CD4-positive, alpha-beta T cell treated with Interleukin-17A for 4 hours (primary cell): ENCODE measurements at places on chromosomes 7 and 10.

GRCh38 chr10:132685101-132685891 is 100.7 kb downstream of the NKX6-2 start:
- DNase-seq, result peak; percentile 10

DNA sequence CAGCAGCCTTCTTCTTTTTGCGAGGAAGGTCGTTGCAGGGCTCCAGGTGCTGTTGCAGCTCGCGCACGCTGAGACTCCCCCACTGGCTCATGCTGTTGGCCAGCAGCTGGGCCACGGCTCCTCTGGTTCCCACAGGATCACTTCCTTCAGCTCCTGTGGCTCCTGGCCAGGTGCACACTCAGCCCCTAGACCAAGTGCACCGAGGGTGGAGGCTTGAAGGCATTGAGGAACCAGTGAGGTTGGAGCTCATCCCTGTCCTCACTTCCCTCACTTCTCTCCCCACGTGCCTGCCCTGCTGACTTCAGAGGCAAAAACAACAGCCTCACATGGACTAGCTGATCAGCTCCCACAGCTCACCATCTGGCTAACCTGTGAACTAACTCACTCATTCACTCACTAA is 46.2 kb upstream of the ADRB1 start:
- no peak for DNase-seq

DNA sequence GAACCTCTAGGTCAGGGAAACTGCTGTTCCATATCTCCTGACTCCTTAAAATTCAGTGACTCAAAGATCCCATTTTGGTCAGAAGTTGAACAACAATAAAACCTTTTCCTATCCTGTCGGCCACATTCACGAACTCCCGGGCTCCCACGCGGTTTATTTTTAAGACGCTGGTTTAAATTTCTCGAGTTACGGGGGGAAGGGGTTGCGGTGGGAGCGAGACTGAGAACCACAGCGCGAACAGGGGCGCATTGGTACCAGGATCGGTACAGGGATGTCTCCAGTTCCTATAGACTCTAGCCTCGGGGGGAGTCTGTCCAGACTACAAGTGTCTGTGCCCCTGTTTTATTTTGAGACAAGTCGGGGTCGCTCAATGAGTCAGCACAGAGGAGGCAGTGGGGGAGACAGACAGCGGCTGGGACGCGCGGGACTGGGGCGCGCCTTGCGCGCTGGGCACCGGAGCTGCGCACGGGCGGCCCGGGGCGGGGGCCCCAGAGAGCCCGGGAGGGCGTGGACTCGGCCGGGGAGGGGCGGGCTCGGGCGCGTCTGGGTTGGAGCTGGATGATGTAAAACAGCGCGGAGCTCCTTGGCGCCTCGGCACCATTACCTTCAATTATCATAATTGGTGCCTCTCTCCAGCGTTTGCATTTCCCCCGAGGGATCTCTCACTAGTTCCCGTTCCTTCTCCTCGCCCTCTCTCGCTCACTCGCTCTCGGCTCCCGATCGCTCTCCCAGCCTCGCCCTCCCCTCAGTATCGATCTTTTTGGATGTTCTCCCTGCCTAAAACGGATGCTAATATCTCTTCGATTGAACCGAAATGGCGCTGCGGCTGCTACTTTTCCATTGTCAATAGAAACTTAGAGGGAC is 8.7 kb upstream of the BAMBI start:
- DNase-seq, result peak; percentile 27

- DNase-seq, result no peak
These were observed 59.7 kb downstream of the LMBR1 start for GRCh38 chr7:156833312-156833711.

- no peak for DNase-seq
These were observed 257.3 kb downstream of the SDK1 start for GRCh38 chr7:3558400-3558799.

DNA sequence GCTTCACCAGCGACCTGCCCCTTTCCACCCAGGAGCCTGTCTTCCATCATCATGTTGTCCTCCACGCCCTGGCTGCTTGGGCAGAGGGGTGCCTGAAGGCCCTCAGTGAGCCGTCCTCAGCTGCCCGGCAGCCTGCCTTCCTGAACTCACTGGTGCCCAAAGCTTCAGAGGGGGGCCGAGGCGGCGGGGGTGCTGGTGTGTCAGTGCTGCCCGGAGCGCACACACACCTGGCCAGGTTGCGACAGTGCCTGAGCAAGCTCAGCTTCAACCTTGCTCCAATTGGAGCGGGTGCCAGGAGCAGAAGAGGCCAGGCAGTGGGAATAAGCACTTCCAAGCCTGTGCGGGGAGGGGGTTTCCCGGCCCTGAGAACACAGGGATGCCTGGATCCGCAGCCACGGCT is 566.3 kb downstream of the INHBA start:
- DNase-seq, result no peak

- DNase-seq, result no peak
These were observed 26.3 kb upstream of the SMURF1 start for GRCh38 chr7:99170065-99170729.

DNA sequence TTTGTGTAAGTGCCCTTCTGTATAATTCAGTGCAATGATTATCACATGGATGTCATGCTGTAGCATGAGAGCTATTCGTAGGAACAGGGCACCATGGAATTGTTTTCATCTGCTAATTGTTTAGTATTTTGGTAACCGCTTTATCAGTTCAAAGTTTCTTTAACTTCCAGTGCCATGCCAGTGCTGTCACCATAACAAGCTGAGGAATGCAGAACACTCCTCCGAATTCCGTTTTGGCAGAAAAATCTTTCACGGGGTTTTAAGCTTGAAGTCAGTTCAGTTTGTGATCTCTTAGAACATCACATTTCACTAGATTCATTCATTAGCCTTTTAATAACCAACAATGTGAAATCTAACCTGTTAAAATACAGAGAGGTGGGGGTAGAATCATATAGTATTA is 117.2 kb upstream of the SEMA3C start:
- no peak for DNase-seq

- DNase-seq, result peak; percentile 18
These were observed 196.0 kb downstream of the RNLS start for GRCh38 chr10:88386821-88387773.

DNA sequence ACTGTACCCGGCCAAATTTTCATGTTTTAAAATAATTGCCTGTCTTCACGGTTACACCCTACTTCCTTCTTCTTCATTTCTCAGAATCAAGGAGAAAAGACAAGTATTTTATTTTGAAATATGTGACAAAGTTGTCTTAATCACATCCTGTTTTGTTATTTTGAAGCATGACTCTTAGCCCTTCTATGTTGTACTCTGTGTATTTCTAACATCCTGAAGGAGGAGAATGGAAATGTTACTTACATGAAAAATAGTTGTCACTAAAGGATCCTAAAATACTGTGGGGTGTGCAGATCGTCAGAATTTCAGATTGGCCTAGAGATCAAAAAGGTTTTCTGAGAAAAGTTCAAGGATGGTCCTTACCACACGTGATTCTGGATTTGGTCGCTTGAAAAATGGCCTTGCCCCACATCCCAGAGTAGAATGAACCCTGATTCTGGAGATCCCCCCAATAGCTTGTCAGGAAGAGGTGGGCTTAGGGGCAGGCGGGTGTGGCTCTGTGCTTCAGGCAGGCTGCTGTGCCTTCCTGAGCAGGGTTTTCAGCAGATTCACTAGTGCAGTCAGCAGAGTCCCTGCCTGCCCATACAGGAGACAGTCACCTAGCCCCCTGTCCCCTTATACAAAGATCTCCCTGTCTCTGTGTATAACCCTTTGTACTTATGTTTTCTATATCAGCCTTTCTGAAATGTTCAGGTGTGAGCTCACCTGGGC is 8.6 kb downstream of the UPP1 start:
- DNase-seq, result peak; percentile 47

- no peak for DNase-seq
These were observed 242.1 kb upstream of the TCERG1L start for GRCh38 chr10:131553581-131553980.

GRCh38 chr10:105585753-105586152 is 944.7 kb downstream of the SORCS3 start:
- no peak for DNase-seq

GRCh38 chr7:79713276-79713675 is 259.8 kb upstream of the MAGI2 start:
- no peak for DNase-seq

DNA sequence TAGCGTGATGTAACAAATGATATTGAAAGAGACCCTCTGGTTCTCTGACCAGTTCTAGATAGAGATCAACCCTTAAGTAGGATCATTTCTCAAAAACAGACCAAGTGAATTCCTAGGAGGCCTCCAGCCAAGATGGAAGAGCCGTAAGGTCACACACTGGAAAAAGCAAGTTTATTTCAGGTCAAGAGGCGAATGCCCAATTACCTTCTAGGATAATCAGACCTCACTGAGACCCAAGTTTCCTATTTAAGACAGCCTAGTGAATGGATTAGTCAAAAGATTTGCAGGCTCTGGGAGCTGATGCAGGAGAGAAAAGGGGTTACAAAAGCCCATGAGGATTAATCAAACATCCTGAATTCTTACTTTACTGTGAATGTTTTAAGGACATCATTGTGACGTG is 486.1 kb upstream of the NRP1 start:
- no peak for DNase-seq

DNA sequence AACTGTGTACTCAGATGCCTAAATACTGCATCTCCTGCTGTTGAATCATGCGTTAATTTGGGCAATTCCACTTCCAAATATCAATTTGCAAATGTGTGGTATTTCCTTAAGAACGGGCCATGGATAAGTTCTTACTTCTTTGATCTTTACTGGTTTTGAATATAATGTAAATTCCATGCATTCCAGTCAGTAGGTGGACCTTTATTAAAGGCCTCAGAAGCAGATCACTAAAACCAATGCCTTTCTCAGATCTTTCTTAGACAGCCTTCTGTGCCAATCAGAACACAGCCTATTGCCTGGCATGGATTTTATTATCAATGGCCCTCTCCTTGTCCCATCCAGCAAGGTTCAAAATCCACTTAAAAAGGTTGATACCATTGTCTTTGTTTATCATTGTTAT is 21.5 kb upstream of the POM121L12 start:
- DNase-seq, result no peak

DNA sequence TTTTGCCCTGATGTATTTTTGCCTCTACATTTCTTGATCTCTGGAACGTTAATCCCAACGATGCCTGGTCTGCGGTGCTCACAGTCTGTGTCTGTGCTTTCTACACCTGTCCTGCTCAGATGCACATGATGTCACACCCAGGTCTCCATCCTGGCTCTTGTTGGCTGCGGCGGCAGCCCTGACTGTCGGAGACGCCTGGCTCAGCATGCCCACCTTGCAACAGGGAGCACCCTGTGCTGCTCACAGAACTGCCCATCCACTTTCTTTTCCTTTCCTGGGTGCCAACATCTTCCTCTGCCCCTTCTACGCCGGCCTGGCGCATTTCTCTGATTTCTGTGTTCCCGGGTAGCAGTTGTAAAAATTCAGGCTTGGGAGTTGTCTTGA is 106.2 kb downstream of the CUX1 start:
- no peak for DNase-seq

GRCh38 chr7:77466450-77466849 is 50.3 kb upstream of the GSAP start:
- no peak for DNase-seq

GRCh38 chr10:124379609-124380193 is 39.0 kb downstream of the OAT start:
- DNase-seq, result no peak

GRCh38 chr10:78685466-78686103 is 383.2 kb upstream of the ZMIZ1 start:
- DNase-seq, result no peak

DNA sequence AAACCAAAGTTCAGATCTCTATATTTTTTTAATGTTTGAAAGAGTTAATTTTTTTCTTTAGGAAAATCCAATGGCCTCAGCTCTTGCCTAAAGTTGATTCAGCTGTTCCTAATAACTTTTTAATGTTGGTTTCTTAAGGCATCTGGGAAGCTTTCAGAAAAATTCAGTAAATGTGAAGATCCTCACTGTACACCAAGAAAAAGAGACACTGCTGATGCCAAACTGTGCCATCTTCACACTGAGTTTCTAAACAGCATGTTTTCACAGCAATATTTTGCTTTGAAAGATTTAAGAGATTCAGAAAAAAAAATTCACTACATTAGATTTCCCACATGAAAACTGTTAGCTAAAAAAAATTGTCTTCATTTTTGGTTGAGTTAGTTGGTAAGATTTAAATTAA is 249.4 kb downstream of the NEBL start:
- DNase-seq, result no peak

GRCh38 chr7:831596-832166 is 595 bp upstream of the SUN1 start:
- DNase-seq, result peak; percentile 52

- no peak for DNase-seq
These were observed 184.9 kb upstream of the GNAI1 start for GRCh38 chr7:79949778-79950177.

DNA sequence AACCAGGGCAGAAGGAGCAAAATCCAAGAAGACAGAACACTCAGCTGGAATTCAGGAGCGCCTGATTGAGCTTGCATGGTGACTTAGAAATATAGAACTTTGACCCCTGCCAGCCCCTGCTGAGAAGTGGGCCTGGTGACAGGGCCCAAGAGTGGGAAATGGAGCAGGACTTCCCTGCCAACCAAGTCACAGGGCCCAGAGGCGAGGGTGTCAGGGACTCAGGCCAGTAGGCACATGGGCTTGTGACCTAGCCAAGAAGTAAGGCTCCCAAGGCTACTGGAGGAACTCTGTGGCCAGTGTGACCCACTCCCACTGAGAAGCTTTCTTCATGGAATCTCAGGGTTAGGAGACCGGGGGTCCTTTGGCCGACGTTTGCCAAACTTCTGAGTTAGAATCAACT is 31.9 kb downstream of the LRRC20 start:
- DNase-seq, result no peak

- DNase-seq, result no peak
These were observed 87.7 kb downstream of the TNS3 start for GRCh38 chr7:47493976-47494911.

DNA sequence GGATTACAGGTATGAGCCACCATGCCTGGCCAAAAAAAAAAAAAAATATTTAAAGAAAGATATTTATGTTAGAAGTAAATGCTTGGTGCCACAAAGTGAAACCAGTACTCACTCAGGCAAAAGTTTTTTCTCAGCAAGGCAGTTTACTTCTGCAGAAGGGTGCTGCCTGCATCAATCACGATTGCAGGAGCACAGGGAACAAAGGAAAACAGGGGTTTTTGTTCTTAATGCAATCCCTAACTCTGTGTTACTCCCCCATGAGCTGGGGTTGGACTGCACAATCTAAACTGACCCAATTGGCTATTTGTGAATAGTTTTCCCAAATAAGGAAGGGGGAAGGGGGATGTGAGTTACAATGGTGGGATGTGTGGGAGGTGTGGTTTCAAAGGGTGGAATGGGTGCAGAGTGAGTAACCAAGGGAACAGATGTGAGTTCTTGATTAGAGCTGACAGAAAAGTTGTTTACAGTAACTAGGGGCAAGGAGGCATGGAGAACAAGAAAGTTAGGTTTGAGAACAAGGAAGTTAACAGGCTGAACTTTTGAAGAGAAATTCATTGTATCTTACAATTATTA is 255.4 kb downstream of the TYW1 start:
- DNase-seq, result no peak

GRCh38 chr10:31204090-31204489 is 114.9 kb upstream of the ZEB1 start:
- no peak for DNase-seq

DNA sequence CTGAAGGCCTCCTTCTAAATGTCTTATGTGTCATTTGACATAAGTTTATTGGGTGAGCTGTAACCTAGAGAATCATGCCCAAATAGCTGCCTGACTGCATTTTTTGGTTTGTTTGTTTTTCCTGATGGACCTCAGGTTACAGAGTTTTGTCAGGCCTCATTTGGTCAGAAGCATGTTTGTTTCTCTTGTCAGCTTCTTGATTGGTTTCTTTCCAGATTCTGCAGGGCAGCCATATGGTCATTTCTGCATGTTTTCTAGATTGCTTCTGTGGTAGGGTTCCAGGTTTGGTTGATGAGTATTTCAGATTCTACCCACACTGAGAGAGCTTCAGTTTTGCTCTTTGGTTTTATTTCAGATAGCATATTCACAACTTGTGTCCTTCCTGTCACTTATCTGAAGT is 28.0 kb downstream of the GLCCI1 start:
- DNase-seq, result no peak
